ENCODE measurements at places on chromosomes 16 and 17. TPM values are rescaled to one million over a fixed set of nuclear protein-coding genes. Genes with fewer than 3 reads are reported as not detected.

Gene CCL4
- 136 TPM for total RNA-seq

Gene KRT20
- not detected for total RNA-seq

Gene SLC16A6
- total RNA-seq: 3.1 TPM

Gene CCL16
- not detected for total RNA-seq

Gene C16orf95
- 12.4 TPM for total RNA-seq

Gene KRT40
- not detected for total RNA-seq

Gene CRYBA1
- total RNA-seq: not detected

DNA sequence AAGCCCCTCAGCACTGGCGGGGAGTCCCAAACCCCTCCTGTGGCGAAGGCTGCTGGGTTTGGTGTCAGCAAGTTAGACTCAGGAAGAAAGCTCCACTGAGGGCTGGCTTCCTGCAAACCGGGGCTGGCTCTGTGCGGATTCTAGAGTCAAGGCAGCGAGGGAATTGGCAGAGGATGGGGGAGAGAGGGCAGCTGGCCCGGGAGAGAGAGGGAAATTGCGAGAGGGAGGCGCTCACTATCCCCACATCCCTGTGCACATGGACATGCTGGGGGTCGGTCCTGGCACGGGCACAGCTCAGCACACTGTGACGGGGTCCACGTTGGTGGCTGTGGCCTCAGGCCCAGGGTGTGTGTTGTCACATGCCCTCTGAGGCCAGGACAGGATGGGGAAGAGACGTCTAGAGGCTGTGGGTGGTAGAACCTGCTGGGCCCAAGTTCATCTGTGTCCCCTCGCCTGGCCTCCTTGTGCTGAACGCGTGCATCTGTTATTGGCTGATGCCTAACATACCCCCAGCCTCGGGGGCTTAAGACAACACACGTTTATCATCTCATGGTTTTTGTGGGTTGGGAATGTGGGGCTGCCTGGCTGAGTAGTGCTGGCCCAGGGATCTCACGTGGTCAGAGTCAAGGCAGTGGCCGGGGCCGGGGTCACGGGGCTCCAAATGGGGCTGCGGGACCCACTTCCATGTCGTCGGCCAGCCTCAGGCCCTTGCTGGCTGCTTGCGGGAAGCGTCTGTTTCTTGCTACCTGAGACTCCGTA lies 16.7 kb upstream of the JPH3 start:
- no peak for DNase-seq

- DNase-seq: no peak
These were observed 4.2 kb upstream of the ARHGAP27 start for GRCh38 chr17:45436625-45437464.

DNA sequence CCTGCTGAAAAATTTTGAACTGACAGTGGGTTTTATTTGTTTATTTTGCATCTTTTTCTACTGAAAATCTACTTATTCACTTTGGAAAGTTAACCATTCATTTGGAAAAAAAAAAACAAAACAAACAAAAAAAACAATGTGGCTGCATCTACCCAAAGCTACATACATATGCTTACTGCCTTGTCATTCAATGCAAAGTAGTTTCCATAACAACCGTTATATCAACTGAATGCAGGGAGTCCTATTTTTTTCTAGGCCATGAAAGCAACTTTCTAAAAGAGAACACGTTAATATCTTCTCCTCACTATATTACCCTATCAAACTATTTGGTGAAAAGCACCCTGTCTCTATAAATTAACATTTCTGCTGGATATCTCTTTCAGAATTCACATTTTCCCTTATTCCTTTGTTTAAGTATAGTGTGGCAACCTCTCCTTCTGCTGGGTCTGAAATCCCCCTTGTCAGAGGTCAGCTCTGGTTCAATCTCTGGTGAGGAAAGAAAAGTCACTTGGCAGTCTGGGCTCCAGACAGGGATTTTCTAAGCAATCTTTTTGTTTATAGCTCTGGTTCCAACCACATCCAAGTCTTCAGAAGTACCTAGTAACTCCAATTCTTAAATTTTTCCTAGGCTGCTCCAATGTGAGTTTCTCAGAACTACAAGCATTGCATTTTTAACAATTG lies 528.4 kb upstream of the TOM1L1 start:
- DNase-seq: no peak

- no peak for DNase-seq
These were observed 5.5 kb upstream of the CACNG5 start for GRCh38 chr17:66829386-66829864.

DNA sequence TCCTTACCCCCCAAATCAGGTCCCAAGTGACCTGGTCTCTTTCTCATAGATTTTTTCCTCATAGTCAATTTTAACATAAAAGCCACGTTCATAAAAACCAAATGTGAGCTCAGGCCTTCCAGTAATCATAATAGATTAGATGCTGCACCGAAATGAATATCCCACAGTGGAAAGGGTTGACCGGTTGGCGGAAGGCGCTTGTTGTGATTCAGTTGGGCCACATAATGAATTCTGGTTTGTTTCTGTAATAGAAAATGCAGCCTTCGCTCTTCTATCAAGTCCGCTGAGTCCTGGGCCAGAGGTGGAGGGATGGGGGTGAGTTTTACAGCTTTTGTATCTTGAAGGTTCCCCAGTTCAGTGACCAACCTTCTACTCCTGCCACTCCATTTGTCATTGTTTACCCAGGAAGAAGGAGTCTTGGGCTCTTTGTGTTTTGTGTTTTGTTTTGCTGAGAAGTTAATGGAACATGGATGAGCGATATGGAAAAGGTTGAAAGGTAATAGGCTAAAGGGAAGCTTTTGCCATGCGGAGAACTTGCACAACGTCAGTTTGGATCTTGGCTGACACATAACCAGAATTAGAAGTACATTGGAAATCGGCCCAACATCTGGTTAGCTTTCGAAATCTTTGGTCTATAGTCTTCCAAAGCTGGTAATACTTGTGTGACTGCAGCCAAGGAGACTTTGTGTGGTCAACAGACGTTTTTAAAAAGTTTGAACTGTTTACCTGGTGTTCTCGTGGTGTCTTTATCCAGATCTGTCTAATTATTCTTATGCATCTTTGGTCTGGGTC lies 89.5 kb downstream of the CLEC16A start:
- DNase-seq: no peak

- DNase-seq: peak; percentile 50
These were observed 2.4 kb upstream of the FOXL1 start for GRCh38 chr16:86575754-86576557.

DNA sequence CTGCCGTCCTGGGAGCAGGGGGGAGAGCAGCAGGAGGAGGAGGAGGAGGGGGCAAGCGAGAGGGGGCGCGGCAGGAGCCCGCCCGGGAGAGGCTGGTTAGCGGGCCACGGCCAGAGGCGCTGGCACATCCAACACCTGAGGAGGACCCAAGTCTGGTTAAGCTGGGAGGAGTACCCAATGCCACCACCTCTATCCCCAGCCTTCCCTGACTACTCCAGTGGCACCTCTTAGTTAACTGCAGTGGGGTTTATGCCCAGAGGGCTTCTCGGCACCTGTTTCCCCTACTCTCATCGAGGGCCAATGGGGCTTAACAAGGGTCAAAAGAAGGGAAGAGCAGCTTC lies 5.6 kb downstream of the PHOSPHO1 start:
- DNase-seq: no peak

- DNase-seq: no peak
These were observed 5.7 kb downstream of the TK2 start for GRCh38 chr16:66544016-66544757.

DNA sequence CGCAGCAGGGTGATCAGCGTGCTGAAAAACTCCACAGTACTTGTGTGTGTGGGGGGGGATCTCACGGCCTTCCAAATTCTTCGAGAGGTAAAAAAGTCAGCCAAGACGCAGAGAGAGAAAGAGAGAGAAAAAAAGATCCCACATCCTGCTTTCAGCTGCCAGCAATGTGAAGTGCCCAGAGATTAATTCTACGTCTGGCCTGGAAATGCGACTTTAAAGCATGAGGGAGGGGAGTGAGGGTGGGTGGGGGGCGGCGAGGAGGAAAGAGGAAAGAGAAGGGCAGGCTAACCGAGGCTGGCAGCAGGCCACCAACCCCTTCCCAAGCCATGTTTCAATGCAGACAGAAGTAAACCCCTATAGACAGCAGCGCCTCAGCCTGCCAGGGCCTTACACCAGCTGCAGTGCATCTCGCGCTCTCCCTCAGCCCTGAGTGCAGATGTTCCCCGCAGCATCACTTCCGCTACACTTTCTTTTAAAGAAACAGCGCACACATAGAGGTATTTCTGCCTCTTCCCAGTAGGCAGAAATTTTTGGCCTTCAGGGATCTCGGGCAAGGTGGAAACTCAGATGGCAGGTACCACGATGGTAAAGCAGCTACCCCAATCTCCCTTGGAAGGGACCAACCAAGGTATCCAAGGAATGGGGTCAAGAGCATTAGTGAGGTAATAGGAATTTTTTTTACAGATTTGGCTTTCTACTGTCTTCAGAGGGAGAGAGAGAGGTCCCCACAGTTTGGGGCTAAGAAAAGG lies 87.8 kb downstream of the SMG6 start:
- peak; percentile 68 for DNase-seq

DNA sequence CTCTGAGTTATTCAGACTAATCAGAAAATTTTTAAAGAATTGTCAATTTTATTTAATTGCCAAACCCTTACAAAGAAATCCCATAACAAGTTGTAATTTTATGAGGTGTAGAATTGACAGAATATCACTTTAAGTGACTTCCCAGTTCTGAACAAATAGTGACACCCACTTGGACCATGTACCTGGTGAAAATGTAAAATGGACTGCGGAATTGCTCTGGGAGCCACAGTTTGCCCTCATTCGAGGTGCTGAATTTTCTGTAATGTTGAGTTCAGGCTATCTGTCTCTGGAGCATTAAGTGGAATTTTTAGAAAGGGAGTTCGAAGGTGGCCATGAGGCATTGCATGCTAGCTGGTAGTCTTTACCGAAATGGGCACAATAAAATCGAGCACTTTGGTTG lies 5.1 kb downstream of the GNAO1 start:
- no peak for DNase-seq

GRCh38 chr16:46790599-46791270 lies 40.2 kb downstream of the C16orf87 start:
- no peak for DNase-seq

DNA sequence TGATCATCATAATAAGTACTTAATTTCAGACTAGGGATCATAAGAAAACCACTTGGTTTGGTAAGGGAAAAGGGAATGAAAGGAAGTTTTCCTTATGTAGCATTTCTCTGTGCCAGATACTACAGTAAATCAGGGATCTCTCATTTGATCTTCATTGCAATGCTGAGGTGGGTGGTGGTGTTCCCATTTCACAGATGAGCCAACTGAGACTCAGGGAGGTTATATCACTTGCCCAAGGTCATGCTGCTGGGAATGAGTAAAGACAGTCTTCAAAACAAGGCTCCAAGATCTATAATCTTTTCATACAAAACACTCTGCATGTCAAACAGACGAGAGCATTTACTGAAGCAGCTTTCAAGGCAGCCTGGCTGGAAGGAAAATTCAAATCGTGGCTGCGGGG lies 124.6 kb downstream of the GP2 start:
- DNase-seq: no peak

DNA sequence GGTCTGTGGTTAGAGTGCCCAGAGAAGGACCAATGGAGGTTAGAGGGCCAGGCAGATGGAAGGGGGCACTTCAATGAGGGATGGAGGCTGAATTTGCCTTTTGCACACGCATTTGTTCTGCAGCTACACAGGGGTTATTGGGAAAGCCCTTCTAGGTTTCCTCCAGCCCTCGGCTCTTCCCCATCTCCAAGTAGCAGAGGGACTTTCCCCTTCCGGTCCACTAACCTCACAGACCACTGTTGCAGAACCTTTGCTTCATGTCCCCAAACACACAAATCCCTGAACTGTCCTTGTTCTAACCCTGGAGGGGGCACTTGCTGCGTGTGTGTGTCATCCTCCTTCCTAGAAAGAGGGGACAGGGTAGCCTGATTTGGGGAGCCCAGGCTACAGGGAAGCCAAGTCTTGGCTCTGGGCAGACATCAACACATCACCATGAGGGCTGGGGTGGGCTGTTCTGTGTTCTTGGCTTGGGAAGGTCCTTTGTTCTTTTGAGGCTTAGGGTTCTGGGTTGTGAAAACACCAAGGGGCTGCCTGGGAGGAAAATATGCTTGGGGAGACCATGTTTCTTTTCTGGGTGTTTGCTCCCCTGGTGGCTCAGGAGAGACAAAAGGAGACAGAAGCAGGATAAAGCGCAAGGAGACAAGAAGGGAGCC lies 7.3 kb upstream of the NR1D1 start:
- no peak for DNase-seq
